ENCODE measurements at places on chromosomes 4 and X.

GRCh38 chr4:165834116-165834515, 38.9 kb upstream of the TLL1 start:
- DNase-seq = no peak

DNA sequence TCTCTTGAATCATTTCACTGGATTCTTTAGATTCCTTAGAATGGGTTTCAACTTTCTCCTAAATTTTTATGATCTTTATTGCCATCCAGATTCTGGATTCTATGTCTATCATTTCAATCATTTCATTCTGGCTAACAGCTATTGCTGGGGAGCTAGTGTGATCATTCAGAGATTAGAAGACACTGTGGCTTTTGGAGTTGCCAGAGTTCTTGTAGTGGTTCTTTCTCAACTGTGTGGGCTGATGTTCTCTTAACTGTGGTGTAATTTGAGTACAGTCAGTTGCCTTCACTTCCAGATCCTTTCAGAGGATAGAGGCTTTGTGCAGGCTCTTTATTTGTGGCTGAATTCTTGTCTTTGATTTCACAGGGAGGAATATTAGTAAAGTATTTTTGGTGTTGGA, 12.1 kb upstream of the CSN2 start:
- DNase-seq = no peak

GRCh38 chr4:111930659-111931058, 214.6 kb upstream of the FAM241A start:
- DNase-seq = no peak

DNA sequence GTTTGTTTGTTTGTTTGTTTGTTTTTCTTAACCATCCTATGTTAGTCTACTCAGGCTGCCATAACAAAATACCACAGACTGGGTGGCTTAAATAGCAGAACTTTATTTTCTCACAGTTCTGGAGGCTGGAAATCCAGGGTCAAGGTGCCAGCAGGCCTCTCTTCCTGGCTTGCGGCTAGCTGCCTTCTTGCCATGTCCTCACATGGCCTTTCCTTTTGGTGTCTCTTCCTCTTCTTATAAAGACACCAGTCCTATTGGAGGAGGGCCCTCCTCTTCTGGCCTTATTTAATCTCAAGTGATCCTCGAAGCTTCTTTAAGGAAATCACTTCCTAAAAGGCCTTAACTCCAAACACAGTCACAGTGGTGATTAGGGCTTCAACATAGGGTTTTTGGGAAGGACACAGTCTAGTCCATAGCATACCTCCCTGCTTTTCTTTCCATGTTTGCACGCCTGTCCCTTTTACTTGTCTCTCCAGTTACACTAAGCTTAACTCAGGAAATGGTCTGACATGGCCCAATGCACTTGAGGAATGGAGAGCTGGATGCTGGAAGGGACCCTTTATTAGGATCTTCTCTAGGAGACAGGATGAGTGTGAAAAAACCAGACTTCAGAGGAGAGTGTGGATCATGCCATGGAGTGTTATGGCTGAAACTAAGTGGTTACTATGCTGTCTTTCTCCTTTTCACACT, 36.0 kb upstream of the MGST2 start:
- DNase-seq = no peak

GRCh38 chr4:26885912-26886274, 25.3 kb downstream of the STIM2 start:
- no peak for DNase-seq

GRCh38 chr4:150744570-150744969, 162.6 kb downstream of the MAB21L2 start:
- DNase-seq = no peak

DNA sequence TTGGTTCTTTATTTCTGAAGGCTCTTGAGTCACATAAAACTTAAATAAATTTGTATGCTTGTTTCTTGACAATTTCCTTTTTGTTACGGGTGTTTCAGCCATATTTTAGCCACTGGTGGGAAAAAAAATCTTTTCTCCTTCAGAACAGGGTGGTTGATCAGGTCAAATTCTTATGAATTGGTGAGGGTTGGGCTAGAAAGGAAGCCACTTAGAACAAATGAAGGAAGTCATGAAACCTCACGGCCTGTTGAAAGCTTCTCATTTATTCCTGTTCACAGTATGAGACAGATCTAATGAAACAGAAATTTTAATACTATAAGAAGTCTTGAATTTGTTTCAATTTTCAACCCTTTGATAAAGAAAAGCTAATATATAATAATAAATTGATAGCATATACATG, 12.1 kb upstream of the PDLIM5 start:
- no peak for DNase-seq
